Psoas muscle (tissue), 8 donors: ENCODE measurements at places on chromosomes 7 and 10. TPM values are rescaled to one million over a fixed set of nuclear protein-coding genes. Genes with fewer than 3 reads are reported as not detected.

- DNase-seq: no peak
Observed at GRCh38 chr10:36349445-36350078, 707.5 kb upstream of the FZD8 start.

DNA sequence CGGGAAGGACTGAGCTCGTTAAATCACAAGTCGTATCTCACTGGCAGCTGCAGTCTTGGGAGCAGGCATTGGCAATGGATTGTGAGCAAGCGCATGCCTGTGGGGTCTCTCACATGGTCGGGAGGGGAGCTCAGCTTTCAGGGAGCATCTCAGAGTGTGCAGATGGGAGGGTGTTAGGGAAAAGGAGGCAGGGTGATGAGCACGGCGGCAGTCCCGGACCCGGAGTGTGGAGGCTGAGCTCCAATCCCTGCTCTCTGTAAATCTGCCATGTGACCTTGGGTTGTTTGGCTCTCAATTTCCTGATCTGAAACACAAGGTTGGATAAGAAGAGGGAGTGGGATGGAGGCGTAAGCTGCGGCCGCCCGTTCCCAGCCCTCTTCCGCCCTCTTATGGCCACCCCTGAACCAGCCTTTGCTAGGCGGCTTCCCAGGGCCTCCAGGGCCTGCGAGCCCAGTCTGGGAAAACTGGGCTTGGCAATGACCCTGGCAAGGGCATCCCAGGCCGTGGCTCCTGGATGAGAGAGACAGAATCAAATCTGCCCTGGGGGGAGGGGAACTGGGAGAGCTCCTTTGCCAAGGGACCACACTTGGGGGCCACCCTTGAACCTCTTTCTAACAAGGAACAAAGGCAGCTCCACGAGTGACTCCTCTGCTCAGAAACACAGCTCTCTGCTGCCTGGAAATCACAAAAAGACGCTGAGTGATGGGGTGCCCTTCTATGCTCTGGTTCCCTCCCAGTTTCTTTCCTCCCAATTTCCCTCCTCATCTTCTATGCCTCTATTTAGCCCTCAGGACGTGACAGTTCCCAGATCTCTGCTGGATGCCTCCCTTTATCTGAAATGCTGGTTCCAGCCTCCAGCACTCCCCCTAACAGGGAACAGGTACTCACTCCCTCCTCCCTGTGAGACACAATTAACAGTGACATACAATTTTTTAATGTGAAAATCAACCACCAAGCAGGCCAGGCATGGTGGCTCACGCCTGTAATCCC lies 41.7 kb upstream of the LOXL4 start:
- peak; percentile 88 for DNase-seq

DNA sequence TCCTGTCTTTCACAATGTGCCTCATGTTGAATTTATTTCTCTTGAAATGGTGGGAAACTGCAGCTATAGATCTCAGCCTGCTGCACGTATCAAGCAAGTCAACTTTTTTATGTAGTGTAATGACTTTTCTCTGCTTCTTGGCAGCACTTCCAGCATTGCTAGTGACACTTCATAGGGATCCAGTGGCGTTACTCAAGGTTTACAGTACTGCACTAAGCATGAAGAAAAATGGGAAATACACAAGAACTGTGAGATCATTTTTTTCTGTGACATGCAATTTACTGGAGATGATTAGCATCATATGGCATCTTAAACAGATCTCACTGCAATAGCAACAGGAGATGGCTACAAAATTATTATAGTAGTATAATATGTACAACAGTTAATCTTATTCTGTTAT lies 90.9 kb downstream of the POLR1F start:
- DNase-seq: no peak

DNA sequence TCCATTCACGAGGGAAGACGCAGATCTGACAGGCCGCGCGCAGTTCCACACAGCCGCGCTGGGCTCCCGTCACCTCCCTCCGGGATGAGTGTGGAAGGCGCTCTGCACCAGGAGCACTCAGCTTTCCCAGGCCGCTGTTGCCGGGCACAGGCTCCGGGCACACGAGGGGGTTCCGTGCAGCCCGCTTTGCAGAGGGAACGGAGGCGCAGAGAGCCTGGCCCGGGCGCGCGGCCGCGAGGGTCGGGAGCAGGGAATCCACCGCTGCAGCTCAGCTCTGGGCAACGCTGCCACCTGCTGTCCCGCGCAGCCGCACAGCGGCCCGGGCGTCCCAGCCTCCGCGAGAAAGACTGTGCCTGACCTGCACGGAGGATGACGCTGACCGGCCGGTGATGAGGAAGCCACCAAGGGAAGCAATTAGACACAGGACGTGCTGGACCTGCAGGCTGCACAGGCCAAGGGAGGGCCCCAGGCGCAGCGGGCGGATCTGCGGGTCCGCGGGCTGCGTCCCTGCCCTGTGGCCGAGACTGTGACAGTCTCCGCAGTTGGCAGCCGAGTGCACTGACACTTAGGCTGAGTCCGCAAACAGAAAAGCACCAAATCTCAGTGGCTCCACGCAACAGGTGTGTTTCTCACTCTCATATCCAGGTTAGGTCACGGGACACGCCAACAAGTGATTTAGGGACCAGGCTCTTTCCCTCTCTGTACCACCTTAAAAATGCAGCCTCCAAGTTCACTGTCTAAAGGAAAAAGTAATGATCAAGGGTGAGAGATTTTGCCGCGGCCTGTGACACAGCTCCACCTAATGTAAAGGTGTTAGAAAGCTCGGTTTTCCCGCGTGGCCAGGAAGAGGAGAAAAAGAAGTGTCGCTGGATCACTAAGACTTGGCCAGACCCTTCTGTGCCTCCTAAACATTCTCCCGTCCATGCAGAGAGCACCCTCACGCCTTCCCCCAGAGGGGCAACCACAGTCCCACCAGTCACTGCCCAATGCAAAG lies 94.5 kb downstream of the SEC61G start:
- DNase-seq: peak; percentile 48

GRCh38 chr10:21526860-21527597 lies 1.5 kb upstream of the SKIDA1 start:
- peak; percentile 84 for DNase-seq

- DNase-seq: no peak
Observed at GRCh38 chr7:2785071-2785500, 59.0 kb downstream of the GNA12 start.

GRCh38 chr7:87312215-87312865 lies 33.1 kb upstream of the CROT start:
- DNase-seq: peak; percentile 39

DNA sequence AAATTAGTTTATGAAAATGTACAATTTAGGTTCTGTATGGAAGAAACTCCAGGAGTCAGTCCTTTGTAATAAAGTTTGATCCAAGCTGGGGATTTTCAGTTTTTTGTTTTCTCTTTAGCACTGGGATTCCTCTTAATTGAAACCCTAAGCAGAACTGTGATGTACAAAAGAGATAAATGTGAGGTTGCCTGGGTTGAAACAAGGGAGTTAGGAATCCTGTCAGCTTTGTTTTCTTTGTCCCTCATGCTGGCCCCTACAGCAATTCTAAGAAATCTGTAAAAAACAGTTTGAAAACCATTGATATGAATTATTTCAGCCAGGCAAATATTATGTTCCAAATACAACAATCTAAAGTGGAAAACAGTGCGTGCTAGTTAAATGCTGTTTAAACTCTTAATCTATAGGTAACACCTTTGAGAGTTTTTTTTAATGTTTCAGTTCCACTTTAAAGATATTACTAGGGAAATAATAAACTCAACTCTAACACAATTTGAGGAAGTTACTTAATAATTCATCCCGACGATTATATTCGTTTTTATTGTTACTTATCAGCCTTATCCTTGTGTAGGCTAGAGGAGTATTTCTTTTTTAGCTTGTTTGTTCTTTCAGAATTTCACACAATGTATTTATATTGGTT lies 65.3 kb downstream of the SGCE start:
- DNase-seq: no peak

Gene BCAP29
- total RNA-seq: 72.6 TPM

DNA sequence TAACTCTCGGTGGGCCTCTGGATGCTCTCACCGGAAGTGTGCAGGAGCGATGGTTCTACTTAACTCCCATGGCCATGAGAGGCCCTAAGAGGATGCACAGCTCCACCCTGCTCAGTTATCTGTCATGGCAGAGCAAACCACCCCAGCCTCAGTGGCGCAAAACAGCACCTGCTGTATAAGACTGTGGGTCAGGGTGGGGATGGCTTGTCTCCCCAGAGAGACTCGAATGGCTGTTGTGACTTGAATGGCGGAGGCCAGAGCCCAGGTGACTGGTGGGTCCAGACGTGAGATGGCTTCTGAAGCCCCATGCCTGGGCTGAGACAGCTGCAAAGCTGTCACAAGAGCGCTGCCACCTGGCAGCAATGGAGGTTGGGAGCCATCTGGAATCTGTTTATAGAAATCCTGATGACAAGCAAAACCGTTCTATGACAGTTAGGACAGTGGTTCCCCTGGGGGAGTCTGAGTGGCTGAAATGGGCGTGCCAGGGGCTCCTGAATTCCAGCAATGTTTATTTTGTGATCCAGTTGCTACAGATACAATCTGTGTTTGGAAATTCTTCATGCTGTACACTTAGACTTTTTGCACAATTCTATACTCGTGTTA lies 490.5 kb downstream of the TCERG1L start:
- no peak for DNase-seq

DNA sequence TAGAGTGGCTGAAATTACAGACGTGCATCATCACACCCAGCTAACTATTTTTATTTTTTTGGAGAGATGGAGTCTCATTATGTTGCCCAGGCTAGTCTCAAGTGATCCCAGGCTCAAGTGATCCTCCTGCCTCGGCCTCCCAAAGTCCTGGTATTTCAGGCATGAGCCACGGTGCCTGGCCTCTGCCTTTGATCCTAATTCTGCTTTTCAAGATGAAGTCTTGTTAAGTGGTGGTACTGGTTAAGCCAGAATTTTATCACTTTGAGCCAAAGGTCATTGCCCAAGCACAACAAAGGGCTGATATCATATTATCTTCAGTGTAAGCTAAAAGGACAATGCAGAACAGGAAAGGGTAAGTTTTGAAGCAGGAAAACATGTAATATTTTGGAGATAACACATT lies 64.2 kb downstream of the MYOF start:
- no peak for DNase-seq
